ENCODE measurements at places on chromosomes 3 and 15. TPM values are rescaled to one million over a fixed set of nuclear protein-coding genes. Genes with fewer than 3 reads are reported as not detected.

DNA sequence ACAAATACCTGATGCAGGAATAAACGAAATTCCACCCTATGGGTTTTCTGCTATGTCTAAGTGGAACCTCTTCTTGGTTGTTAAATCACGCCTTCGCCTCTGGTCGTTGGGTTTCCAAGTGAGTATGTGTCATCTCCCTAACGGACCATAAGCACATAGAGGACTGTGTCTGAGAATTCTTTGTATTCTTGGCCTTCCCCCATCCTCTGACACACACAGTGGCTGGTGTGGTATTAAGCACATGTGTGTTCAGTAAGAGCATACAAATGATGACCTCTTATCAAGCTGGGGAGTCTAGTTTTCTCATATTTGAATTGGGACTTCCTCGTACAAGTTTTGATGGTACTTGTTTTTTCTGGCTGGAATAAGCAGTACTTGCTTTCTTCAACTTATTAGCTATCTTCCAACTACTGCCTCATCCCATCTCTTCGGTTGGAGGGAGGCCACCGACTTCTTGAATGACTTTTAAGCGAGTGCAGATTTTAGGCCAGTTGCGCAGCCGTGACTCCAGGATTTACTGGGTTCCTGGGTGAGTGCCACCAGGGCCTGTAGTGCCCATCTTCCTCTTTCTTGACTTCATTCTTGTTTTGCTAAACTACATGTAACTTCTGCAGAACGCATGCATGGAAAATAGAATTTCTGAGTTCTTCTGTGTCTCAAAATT lies 240.2 kb downstream of the ADAMTS17 start:
- H3K36me3 ChIP-seq: no peaks in the 10 kb centered on the region
- no peak overlapping the region for H3K27ac ChIP-seq
- no peak for DNase-seq
- no peaks in the 10 kb centered on the region for H3K4me1 ChIP-seq
- no peak overlapping the region for H3K4me3 ChIP-seq
- no peaks in the 10 kb centered on the region for H3K27me3 ChIP-seq

DNA sequence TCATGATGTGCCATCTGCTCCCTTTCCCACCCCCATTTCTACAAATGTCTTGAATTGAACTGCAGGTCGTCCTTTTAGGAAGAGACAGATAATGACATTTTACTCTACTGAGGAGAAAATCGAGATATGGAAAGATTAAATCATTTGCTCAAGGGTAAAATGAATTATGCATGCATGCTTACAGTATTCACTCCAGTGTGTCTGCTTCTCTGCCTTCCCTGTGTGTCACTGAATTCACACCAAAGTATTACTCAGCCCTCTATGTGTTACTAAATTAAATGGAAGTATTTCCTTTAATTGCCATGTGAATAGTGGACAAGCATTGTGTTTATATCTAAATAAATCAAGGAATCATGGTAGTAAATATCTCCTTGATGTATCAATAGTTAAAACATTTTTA lies 449.0 kb downstream of the NLGN1 start:
- H3K27ac ChIP-seq: no peak overlapping the region
- H3K27me3 ChIP-seq: no peaks in the 10 kb centered on the region
- H3K4me1 ChIP-seq: no peaks in the 10 kb centered on the region

DNA sequence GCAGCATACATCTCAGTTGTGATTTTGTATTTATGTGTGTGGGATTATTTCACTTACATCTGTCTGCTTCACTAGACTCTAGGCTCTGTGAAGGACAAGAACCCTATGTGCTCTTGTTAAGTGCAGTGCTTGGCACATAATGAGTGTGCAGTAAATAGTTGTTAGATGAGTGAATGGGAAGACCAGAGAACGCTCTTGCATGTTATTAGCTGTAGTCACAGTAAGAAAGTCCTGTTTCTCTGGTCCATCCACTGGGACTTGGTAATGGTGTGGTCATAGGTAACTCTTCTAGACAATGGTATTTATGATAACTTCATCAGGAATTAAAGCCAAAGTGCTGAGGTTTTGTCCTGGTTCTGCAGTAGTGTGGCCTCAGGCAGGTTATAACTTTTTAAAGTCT lies 1.4 kb upstream of the AQP9 start:
- H3K4me1 ChIP-seq: no peaks in the 10 kb centered on the region
- no peak overlapping the region for H3K27ac ChIP-seq
- no peaks in the 10 kb centered on the region for H3K27me3 ChIP-seq
- no peak for DNase-seq

DNA sequence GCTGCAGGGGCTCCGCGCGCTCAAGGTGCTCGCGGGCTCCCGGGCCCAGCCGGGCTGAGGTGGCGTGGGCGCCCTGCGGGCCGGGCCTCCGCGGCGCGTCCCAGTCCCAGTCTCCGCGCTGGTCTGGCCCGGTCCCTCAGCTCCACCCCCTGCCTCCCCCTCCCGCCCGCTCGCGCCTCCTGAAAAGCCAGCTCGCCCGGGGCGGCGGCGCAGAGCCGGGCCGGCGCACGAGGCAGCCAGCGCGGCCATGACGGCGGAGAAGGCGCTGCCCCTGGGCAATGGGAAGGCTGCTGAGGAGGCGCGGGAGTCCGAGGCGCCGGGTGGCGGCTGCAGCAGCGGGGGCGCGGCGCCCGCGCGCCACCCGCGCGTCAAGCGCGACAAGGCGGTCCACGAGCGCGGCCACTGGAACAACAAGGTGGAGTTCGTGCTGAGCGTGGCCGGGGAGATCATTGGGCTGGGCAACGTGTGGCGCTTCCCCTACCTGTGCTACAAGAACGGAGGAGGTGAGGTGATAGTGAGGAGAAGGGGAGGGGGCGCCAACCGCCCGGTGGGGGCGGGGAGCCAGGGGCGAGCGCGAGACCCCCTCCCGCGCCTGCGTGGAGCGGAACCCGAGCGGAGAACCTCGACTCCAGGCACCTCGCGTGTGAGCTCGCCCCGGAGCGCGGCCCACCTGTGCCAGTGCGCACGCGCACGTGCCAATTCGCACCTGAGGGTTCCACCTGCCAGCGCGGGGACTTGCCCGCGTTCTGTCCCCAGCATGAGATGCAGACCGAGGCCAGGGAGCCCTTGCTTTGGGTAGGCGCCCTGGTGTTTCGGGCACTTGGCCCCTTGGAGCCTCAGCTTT lies at the start of gene SLC6A11:
Gene SLC6A11 (plus strand): TSS at position 210 of the 844 bp plus-strand sequence. CDS start 38 bp downstream, at position 248.
- H3K4me3 ChIP-seq: no peak within 1 kb of the TSS
- no peaks in the 10 kb centered on the region for H3K36me3 ChIP-seq
- DNase-seq: no peak
- peaks cover 2% of the 10 kb centered on the region for H3K4me1 ChIP-seq

DNA sequence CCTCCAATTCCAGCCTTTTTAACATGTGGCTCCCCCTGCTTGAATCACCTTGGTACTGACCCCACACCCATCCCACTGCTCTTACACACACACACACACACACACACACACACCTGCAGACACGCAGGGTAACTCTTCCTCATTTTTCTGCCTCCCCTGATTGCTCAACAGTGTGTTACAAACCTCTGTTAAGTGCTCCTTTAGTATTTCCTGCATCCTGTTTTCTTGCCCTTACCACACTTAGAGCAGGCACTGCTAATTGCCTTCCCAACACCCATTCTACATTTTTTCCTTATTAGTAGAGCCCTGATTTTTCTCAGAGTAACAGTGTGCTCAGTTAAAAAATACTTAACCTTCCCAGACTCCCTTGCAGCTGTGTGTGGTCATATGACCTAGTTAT lies 184.0 kb downstream of the EBLN2 start:
- no peaks in the 10 kb centered on the region for H3K4me1 ChIP-seq
- no peaks in the 10 kb centered on the region for H3K27me3 ChIP-seq
- no peak overlapping the region for H3K4me3 ChIP-seq

DNA sequence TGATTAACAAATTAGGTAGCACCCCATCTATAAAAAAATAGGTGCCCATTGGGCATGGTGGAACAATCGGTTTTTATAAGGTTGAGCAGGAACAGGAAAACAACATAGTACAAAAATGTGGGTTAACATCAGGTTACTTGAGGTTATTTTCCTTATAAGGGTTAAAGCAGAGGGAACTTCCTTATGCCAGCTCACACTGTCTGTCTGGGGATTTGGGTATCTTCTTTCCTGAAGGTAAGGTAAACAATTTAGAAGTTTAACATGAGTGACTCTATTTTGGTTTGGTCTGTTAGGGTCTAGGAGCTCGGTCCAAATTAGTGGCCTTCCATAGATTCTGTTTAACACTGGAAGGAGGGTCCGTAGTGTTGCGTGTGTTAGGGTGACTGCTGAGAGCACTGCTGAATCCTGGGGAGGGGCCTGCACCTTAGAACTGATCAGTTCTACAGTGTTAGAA lies 14.7 kb downstream of the CHD2 start:
- peak overlapping the region; percentile 96 for H3K4me3 ChIP-seq
- peaks cover 82% of the 10 kb centered on the region for H3K4me1 ChIP-seq
- no peak for DNase-seq
- H3K27me3 ChIP-seq: no peaks in the 10 kb centered on the region
- peak overlapping the region; percentile 96 for H3K27ac ChIP-seq

DNA sequence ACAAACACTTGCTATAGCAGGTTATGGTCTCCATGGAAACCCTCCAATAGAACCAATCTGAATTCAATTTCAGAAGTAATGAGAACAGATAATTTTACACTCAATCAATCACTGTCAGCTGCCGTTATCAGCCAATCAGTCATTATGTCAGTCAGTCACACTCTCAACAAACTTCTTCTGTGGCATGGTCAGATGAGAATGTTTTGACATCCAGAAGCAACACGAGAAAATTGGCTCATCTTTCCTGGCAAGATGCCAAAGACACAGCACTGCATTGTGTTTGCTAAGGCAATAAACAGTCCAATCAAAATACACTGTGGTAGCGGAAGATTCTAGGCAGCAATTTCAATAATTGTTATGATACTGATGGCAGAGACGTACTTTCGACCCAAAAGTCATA lies 190.7 kb downstream of the RORA start:
- no peaks in the 10 kb centered on the region for H3K36me3 ChIP-seq
- H3K4me1 ChIP-seq: no peaks in the 10 kb centered on the region
- peaks cover 12% of the 10 kb centered on the region for H3K27me3 ChIP-seq

The PTH1R gene
- not detected for total RNA-seq
